ENCODE measurements at places on chromosomes 7 and 10.

GRCh38 chr7:44387389-44387788 lies 62.0 kb upstream of the CAMK2B start:
- no peak for DNase-seq

GRCh38 chr7:45136106-45137060 lies 21.2 kb upstream of the RAMP3 start:
- peak; percentile 86 for DNase-seq

- DNase-seq, result no peak
These were observed 39.4 kb downstream of the COL28A1 start for GRCh38 chr7:7496311-7496710.

- no peak for DNase-seq
These were observed 64.2 kb downstream of the CNNM2 start for GRCh38 chr10:102982296-102982695.

DNA sequence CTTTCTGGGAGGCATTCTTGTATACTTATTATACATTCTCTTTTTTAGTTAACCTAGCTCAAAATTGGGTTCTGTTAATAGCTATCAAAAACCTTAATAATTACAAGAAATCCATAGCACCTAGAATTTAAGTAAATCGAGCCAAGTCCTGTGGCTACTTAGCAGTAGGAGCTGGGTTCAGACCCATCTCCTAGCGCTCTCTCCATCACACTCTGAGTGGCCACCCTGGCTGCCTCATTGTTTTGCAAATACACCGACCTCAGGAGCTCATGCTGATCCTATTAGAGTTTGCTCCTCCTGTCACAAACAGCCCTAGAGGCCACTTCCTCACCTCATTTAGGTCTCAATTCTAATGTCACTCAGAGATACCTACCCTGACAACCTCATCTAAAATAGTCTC lies 46.2 kb upstream of the OSBPL3 start:
- DNase-seq, result no peak

- no peak for DNase-seq
These were observed 367.8 kb upstream of the C7orf33 start for GRCh38 chr7:148222721-148223120.

- DNase-seq, result peak; percentile 63
These were observed 53.3 kb upstream of the PPIF start for GRCh38 chr10:79293841-79294581.

DNA sequence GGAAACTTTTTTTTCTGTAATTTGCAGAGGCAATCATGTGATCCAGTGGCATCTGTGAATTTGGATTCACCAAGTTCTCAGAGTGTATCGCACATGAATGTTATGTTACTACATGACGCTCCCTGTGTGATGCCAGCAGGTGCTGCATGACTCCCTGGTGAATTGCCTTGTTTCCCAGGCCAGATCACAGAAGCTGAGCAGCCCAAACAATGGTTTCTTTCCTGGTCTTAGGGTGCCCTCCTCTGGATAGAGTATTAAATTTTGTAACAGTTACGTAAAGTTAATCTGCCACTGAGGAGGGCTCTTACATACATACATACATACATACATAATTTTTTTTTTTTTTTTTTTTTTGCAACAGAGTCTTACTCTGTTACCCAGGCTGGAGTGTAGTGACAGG lies 3.6 kb downstream of the ZSCAN21 start:
- DNase-seq, result peak; percentile 62

- DNase-seq, result no peak
These were observed 107.3 kb upstream of the FAM171A1 start for GRCh38 chr10:15478429-15478828.

DNA sequence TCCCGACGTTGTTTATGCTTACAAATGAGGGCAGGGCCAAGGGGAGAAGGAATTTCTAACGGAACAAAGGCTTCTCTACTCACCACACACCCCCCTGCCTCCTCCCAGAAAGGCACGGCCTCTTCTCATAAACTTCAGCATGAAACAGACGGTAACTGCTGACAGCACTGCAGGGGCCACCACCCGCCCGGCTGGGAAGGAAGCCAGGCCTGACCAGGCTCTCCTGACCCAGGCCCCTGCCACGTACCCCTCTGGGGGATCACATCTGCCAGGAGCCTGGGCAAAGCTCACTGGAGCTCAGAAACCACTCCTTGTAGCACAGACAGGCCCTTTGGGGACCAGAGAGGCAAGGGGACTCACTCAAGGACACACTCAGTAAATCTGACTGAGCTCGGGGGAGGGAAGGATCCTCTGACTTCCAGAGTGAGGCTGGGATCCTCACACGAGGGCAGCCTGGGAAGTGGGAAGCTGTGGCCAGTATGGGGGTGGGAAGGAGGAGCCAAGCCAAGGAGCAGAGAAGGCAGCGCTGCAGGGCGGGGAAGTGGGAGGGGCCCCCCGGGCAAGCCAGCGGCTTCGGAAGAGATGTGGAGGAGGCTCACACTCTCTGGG lies 46.1 kb downstream of the ZCCHC24 start:
- DNase-seq, result peak; percentile 95

GRCh38 chr7:36860681-36861080 lies 136.4 kb upstream of the AOAH start:
- no peak for DNase-seq

Measured in AG20443 (cell line).